Stimulated activated CD4-positive, alpha-beta T cell treated with anti-CD3 and anti-CD28 coated beads, TNF-alpha, amount 100 ng/mL, for 1 hour (primary cell): ENCODE measurements at places on chromosomes 7 and 10.

DNA sequence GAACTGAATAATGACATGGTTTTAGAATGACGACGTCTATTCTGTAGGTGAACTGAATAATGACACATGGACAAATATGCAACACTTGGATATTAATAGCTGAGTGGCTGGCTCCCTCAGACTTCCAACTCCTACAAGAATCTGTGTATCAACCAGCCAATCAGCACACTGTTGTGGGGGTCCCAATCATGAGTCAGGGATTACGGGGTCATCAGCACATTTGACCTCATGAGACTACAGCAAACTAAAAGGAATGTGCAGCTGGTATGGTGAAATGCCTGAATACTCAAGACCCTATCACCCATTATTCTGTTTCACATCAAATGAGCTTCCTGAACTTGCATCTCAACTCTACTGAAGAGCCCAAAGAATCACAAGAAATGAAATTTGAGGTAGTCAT, 192.5 kb downstream of the ANK3 start:
- no peak for DNase-seq

- DNase-seq: no peak
These were observed 124.1 kb downstream of the MAD1L1 start for GRCh38 chr7:2108501-2109250.

DNA sequence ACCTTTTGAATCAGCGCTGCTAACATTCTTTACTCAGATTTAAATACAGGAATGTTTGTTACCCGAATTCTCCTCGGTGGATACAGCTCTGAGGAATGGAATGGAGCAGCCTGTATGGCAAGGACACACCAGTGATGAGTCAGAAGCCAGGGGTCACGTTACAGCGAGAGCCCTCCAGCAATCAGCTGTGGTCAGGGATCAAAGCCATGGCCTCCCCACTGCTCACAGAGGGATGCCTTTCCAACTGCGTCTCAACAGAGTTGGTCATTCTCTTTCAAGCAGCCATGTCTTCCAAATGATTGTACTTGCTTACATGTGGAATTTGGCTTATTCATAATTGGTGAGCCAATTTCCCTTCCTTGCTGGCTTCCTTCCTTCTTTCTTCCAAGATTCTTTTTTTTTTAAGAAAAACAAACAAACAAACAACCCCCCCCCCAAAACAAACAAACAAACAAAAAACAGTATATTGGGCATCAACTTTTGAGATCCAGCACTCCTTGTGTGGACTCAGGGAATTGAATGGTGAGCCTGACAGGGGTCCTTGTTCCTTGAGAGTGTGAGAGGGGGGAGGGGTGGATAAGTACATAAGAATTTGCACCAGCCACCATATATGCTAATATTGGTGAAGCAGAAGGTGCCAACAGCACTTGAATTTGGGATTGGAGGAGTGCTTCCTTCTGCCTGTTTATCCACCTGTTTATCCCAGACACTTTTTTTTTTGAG, 100.2 kb downstream of the ATXN7L1 start:
- no peak for DNase-seq

GRCh38 chr10:28687683-28688001, 10.3 kb downstream of the BAMBI start:
- no peak for DNase-seq

DNA sequence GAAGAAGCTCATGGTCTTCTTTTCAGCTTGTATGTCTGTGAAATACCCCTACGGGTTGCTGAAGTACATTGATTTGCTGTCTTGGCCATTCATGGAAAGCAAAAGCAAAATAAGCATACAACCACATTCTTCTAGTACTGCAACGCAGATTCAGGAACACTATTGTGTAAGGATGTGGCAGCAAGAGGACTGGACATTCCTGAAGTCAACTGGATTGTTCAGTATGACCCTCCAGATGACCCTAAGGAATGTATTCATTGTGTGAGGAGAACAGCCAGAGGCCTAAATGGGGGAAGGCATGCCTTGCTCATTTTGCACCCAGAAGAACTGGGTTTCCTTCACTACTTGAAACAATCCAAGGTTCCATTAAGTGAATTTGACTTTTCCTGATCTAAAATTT, 133.4 kb upstream of the ANKRD1 start:
- no peak for DNase-seq

GRCh38 chr10:1287971-1288401, 231.8 kb downstream of the WDR37 start:
- no peak for DNase-seq

- no peak for DNase-seq
These were observed 145.9 kb upstream of the FAM13C start for GRCh38 chr10:59508296-59508695.

DNA sequence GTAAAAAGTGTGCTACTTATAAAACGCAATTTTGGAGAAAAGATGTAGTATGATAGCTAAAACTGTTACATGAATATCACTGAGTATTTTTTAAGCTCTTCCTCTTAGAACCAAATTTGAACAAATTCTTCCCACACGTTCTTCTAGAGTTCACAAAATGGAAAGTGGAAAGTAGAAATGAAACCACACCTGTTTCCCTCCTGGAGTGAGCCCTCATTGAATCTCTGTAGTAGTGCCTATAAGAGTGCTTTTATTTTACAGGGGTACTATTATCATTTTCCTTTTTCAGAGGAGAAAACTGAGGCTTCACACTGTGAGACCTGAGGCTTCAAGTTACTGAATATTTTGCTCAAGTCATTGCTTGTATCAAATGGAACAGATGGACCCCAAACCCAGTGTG, 393.0 kb downstream of the NRG3 start:
- DNase-seq: no peak

DNA sequence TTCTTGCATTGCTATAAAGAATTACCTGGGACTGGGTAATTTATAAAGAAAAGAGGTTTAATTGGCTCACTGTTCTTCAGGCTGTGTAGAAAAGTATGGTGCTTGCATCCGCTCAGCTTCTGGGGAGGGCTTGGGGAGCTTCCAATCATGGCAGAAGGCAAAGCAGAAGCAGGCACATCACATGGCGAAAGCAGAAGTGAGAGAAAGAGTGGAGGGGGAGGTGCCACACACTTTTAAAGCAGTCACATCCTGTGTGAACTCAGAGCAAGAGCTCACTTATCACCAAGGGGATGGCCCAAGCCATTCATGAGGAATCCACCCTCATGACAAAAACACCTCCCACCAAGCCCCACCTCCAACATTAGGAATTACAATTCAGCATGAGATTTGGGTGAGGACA, 303.5 kb downstream of the OTUD1 start:
- no peak for DNase-seq

DNA sequence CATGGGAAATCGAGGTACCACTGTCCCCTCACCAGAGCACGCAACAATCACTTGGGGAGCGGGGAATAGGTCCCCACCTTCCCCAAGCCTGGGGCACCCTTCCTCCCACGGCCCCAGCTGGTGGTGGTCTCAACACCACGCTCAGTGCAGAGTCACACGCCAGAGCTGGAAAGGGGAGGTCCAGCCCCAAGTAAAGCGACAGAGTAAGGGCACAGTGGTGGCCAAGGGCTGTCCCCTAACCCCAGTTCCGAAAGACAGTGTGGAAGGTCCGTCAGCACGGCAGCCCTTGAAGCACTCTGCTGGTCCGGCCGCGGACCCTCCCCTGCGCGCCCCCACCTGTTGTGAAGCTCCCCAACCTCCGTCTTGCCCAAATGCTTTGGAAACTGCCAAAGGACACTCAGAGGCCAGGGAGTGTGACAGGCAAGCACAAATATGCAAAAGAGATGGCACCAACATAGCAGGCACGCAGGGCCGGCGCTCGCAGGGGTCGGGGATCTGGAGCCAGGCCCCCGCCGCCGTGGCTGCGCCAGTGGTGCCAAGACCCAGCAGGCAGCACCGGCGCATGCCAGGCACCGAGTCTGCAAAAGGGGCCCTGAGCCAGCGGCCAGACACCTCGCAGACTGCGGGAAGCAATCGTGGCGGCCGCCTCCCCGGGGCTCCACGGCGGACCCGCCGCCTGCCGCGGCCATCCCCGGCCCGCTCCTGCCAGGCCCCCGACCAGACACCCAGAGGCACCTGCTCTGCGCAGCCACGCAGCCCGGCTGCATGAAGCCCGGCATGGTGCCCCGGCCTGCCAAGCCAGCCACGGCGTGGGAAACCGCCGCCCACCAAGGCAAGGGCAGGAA, 51.6 kb upstream of the SRRM3 start:
- DNase-seq: no peak
